ENCODE measurements at places on chromosomes 5 and 9.

DNA sequence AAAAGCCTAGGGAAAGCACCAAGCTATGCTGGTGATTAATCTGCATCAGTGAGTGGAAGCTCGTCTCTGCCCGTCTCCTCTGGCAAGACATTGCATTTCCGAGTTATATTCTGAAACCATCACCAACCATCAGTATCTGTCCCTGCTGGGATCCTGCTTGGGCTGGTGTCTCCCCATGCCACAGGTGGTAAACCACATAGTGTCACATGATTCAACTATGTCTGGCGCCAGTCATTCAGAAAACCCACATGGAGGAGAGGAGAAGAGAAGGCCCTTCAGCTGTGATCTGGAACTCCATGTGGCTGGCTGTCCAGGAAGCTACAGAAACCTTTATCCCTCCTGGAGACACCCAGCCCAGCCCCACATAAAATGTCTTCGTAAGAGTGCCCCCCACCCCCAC, 4.8 kb downstream of the IL9 start:
- DNase-seq = no peak

DNA sequence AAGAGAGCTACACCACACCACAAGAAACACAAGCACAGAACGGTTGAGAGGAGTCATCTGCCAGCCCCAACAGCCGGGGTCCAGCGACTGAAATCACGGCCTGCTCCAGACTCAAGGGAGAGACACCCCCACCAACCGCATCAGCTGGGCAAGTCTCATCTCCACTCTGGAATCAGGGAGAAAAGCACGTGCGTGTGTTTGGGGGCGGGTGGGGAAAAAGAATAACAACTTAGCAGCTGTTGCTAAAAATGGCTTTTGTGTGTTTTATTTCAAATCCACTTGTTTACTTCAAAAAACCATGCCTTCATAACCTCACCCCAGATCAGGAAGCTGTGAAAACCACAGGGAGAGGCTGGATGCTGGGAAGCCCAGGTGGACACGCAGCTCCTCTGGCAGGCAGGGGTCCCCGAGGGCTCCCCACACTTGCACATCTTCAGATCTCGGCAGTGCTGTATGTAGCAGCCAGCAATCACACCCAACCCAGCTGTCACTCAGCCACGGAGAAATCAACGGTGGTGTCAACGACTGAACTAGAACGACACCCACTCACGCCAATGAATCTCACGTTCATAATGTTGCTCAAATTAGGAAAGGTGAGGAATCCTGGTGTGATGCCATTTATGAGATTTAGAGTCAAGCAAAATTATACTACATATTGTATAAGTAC, 19.0 kb downstream of the PNPLA7 start:
- peak; percentile 65 for DNase-seq

DNA sequence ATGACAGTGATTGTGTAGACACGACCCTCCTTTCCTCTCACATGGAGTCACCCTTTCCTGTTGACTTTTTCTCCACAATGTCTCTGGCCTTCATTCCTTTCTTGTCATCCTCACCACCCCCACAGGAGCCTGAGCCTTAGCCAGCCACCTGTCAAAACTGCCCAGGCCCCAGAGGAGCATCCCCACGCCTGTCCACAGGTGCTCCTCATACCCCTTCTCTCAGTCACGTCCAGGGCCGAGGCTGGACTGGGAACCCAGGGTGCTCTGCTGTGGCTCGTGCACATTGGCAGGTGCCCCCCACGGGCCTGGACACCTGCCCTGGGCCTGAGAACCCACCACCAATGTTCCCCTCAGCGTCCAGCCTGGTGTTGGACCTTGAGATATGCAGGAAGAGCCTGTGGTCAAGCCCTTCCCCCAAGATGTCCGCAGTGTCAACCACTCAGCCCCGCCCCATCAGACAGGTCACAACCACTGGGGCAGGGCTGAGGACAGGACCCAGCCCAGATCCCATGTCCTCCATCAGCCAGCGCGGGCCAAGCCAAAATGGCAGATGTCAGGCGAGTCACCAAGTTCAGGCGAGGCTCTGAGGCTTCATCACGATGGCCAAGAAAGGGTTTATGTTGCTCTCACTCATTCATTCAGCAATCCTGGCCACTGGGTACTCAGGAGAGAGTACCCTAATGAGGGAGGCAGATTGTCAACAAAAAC, 65.8 kb upstream of the STXBP1 start:
- DNase-seq = no peak

DNA sequence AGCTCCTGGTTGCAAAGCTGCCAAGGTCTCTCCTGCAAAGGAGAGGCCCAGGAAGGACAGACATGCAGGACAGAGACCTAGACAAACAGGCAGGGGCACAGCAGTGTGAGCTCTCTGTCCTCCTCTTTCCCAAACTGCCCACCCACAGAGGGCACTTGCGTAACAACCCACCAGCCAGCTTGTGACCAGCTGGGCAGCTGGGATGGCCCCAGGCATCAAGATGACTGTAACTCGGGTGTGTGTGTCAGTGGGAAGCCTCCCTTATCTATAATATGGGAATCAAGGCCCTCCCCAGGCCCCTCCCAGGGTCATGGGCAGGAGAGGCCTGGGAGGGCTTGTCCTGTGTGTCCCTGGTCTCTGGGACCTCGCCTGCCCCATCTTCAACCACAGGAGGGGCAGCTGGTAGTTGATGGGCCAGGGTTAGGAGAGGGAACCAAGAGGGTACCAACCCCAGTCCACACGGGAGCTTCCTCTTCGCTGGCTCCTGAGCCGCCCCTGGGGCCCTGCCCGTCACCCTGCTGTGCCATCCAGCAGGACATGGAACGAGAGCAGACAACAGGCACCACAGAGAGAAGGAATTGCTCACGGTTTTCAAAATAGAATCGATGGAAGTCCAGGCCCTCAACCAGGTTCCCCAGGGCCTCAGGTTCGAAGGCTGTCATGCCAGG, 37.9 kb downstream of the SLC6A7 start:
- no peak for DNase-seq

DNA sequence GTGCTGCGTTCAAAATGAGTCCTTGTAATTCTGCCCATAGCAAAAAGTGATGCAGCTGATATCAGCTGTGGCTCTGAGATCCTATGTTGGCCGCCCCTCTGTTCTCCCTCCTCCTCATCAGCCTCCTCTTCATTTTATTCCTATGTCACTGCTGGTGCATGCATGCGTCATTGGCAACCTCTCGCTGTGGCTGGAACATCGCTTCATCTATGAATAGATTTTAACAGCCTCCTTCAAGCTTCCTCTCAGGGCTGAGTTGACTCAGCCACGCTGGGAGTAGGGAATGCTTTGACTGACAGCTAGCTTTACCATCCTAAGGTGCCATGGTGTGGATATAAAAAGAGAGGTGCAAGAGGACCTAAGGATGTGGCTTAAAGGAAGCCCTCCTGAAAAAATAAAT, 303.5 kb downstream of the PLK2 start:
- no peak for DNase-seq
